ENCODE measurements at places on chromosomes 1 and 21. TPM values are rescaled to one million over a fixed set of nuclear protein-coding genes. Genes with fewer than 3 reads are reported as not detected.

COP1 gene
- total RNA-seq, result 85.2 TPM

TMEM81 gene
- 7.2 TPM for total RNA-seq

- no peaks in the 10 kb centered on the region for H3K27me3 ChIP-seq
- H3K4me1 ChIP-seq, result peaks cover 22% of the 10 kb centered on the region
Measured at GRCh38 chr1:210254298-210254697, 21.7 kb downstream of the SERTAD4 start.

DNA sequence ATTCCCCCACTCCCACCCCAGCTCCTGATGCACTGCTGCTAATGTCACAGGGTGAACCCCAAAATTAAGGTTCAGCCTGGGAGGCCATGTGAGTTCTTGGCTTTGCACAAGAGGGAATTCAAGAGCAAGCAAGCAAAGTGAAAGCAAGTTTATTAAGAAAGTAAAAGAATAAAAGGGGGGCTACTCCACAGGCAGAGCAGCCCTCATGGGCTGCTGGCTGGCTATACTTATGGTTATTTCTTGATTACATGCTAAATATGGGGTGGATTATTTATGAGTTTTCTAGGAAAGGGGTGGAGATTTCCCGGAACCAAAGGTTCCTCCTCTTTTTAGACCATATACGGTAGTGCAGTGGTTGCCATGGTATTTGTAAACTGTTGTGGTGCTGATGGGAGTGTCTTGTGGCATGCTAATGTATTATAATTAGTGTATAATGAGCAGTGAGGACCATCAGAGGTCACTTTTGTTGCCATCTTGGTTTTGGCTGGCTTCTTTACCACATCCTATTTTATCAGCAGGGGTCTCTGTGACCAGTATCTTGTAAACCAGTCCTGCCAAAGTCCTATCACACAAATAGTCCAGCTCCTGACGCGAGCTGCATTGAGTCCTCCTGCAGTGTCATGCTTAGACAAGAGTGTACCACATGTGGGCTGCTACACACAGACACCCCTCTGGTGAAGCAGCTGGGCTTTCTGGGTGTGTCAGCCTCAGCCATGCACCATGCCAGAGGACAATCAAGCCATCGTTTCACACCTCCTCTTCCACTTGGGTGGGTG lies 46.4 kb upstream of the CSF1 start:
- no peaks in the 10 kb centered on the region for H3K36me3 ChIP-seq
- H3K4me1 ChIP-seq, result peaks cover 4% of the 10 kb centered on the region
- no peak overlapping the region for H3K4me3 ChIP-seq

GRCh38 chr1:216814576-216815259 lies 91.5 kb upstream of the ESRRG start:
- no peaks in the 10 kb centered on the region for H3K4me1 ChIP-seq
- H3K27ac ChIP-seq, result no peak overlapping the region
- no peak overlapping the region for H3K4me3 ChIP-seq
- no peak for DNase-seq
- H3K36me3 ChIP-seq, result no peaks in the 10 kb centered on the region

DNA sequence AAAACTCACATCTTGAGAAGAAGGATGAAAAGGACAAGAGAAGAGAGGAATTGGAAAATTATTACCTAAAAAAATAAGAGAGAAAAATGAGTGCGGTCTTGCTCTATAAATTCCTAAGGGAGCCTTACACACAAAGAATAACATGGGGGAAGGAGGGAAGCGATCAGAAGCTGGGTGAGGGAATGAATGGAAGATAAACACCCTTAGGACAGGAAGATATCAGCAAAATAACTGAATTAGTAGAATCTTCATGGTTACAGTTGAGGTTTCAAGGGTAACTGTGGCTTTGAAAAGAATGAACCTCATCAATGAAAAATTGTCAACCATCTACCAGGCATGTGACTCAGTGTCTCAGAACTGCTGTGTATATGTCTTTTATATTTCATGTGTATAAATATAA lies 192.5 kb upstream of the FOXD3 start:
- no peak for DNase-seq
- peaks cover 7% of the 10 kb centered on the region for H3K4me1 ChIP-seq
- H3K36me3 ChIP-seq, result no peaks in the 10 kb centered on the region
- H3K4me3 ChIP-seq, result no peak overlapping the region

GRCh38 chr1:15885701-15886610 lies 38.4 kb downstream of the SPEN start:
- peak overlapping the region; percentile 74 for H3K27ac ChIP-seq
- peak; percentile 95 for DNase-seq
- peak overlapping the region; percentile 27 for H3K4me3 ChIP-seq

GPX7 gene
- 4.5 TPM for total RNA-seq

DNA sequence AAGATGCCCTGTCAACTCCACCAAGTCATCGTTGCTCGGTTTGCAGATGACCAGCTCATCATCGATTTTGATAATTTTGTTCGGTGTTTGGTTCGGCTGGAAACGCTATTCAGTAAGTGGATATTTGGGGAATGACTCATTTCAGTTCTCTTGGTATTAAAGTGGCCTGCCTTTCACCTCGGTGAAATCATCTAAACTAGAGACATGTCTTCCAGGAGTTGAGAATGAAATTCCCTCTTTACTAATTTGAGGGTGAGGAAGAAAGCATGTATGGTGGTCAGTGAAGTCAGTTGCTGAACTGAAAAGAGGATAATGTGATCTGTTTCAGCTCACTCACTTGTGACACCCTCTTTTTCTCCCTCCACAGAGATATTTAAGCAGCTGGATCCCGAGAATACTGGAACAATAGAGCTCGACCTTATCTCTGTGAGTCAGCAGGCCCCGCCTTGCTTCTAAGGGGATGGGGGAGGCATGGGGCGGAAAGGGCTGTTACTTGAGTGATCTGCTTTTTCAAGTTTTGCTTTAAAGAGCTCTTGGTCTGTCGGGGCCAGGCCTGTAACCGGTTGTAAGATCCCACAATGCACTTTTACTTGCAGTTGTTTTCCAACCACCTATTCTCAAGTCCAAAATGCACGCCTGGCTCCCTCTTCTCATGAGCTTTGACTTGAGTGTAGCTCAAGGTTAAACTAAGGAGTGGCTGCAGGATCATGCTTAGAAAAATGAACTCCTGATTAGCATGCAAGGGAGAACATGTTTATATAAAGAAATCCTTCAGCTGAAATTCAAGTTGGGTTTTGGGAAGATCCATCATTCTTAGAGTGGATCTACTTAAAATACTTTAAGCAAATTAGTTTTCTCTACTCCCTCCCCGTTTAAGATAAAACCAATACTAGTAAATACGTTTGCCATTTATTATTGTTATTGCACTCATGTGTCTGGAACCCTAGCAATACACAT lies 59.8 kb downstream of the CAPN2 start:
- peaks cover 36% of the 10 kb centered on the region for H3K4me1 ChIP-seq
- peak overlapping the region; percentile 76 for H3K27ac ChIP-seq
- H3K36me3 ChIP-seq, result peaks cover 9% of the 10 kb centered on the region
- no peaks in the 10 kb centered on the region for H3K27me3 ChIP-seq
- no peak overlapping the region for H3K4me3 ChIP-seq
- DNase-seq, result peak; percentile 80

DNA sequence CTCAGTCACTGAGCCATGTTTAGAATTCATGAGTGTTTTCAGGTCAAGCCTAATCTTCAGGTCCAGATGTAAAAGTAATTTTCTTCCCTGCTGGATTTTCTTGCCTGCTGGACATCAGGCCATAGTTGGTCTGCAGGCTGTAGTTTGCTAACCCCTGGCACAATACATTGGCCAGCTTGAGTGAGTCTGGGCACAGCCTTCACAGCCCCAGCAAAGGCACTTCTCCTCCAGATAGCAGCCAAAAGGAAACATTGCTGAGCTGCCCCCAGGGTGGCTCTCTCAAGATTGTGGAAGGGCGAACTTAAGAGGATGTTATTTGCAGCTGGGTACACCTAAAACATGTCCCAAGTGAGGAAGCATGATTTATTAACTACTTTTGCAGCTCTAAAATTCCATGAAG lies 126.8 kb downstream of the PIK3R3 start:
- no peaks in the 10 kb centered on the region for H3K27me3 ChIP-seq
- peaks cover 10% of the 10 kb centered on the region for H3K4me1 ChIP-seq
- no peak overlapping the region for H3K27ac ChIP-seq
- no peak for DNase-seq

DNA sequence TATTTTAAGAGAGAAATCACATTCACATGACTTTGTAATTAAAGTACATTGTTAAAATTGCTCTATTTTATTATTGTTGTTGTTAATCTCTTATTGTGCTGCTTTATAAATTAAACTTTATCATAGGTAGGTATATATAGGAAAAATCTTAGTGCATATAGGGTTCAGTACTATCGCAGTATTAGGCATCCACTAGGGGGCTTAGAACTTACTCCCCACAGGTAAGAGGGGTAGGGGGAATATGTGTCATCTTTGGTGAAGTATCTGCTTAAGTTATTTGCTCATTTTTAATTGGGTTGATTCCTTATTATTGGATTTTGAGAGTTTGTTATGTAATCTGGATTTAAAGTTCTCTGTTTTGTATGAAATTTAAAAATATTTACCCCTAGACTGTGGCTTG lies 385.2 kb downstream of the DUSP10 start:
- no peaks in the 10 kb centered on the region for H3K4me1 ChIP-seq
- DNase-seq, result no peak
- H3K27me3 ChIP-seq, result no peaks in the 10 kb centered on the region
- H3K36me3 ChIP-seq, result no peaks in the 10 kb centered on the region

GRCh38 chr1:27489501-27489972 lies 430 bp downstream of the WASF2 start:
- H3K36me3 ChIP-seq, result no peaks in the 10 kb centered on the region
- DNase-seq, result no peak
- no peaks in the 10 kb centered on the region for H3K27me3 ChIP-seq
- H3K27ac ChIP-seq, result peak overlapping the region; percentile 99
- H3K4me1 ChIP-seq, result peaks cover 35% of the 10 kb centered on the region

TENT5C gene
- 20.5 TPM for total RNA-seq

GRCh38 chr21:24895885-24896734 lies 711.2 kb downstream of the MRPL39 start:
- H3K36me3 ChIP-seq, result no peaks in the 10 kb centered on the region
- H3K4me1 ChIP-seq, result no peaks in the 10 kb centered on the region
- H3K4me3 ChIP-seq, result no peak overlapping the region
- DNase-seq, result no peak
- no peak overlapping the region for H3K27ac ChIP-seq
- no peaks in the 10 kb centered on the region for H3K27me3 ChIP-seq

TSPAN2 gene
- 5.2 TPM for total RNA-seq

KLHDC9 gene
- total RNA-seq, result 8.3 TPM

DNA sequence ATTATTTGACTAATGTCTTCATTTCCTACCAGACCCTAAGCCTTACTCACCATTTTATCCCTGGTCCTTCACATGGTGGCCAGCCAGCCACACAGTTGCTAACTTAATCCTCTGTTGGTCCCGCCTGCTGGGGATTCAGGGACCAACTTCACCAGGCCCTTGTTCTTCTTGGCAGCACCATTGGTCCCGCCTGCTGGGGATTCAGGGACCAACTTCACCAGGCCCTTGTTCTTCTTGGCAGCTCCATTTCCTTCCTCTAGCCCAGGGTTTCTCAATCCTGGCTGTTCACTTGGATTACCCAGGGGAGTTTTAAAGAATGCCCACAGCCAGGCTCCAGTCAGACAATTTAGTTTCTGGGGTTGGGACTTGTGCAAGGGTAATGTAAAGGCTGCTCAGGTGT lies 233.1 kb upstream of the CSF3R start:
- DNase-seq, result no peak
- no peaks in the 10 kb centered on the region for H3K36me3 ChIP-seq
- no peaks in the 10 kb centered on the region for H3K4me1 ChIP-seq
- no peak overlapping the region for H3K4me3 ChIP-seq
- no peaks in the 10 kb centered on the region for H3K27me3 ChIP-seq

RNU1-3 gene
- under 0.01 TPM for total RNA-seq

DNA sequence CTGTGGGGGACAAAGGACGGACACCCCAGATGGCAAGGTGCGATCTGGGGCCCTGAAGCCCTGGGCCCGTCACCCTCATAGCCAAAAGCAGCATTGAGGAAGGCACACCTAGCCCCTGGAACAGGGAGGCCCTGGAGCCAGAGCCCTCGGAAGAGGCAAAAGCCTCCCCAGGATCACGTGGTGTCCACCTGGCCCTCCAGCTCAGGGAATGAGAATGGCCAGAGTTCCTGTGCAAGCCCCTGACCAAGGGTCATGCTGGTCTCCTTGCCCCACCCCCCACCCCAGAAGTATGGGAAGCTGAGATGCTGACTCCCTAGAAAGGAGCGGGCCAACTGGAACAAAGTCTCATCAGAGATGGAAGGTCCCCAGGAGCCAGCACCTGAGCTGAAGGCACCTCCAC lies 1.0 kb upstream of the PDZK1IP1 start:
- no peak for DNase-seq
- peaks cover 39% of the 10 kb centered on the region for H3K4me1 ChIP-seq
- peak overlapping the region; percentile 82 for H3K27ac ChIP-seq
- H3K4me3 ChIP-seq, result no peak overlapping the region
- H3K36me3 ChIP-seq, result no peaks in the 10 kb centered on the region

DNA sequence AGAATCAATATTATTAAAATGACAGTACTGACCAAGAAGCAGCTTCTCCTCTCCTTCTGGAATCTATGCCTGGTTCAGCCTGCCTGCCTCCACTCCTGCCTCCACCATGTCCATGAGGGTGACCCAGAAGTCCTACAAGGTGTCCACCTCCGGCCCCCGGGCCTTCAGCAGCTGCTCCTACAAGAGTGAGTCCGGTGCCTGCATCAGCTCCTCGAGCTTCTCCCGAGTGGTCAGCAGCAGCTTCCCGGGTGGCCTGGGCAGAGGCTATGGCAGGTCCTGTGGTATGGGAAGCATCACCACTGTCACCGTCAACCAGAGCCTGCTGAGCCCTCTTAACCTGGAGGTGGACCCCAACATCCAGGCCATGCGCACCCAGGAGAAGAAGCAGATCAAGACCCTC lies 822.4 kb upstream of the NEGR1 start:
- no peak for DNase-seq
- no peaks in the 10 kb centered on the region for H3K4me1 ChIP-seq
- no peaks in the 10 kb centered on the region for H3K27me3 ChIP-seq
- H3K4me3 ChIP-seq, result no peak overlapping the region

SYT14 gene
- not detected for total RNA-seq

DNA sequence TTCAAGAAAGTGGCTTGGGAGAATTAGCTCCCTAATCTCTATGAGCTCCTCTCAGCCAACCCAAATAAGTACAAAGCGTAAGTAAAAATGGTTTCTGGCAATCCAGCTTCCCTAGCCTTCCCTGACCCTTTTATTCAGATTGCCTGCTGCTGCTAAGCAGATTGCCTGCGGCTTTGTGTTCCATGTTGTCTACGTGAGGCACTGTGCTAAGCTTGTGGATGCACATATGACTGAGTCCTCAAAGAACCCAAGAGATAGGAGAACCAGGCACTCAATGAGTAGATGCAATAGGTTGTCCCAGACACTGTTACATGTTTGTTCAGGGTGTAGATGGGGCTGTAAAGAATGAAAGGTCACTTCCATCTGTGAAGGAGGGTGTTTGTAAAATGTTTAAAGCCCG lies 6.3 kb upstream of the OSBPL9 start:
- H3K36me3 ChIP-seq, result no peaks in the 10 kb centered on the region
- peaks cover 16% of the 10 kb centered on the region for H3K4me1 ChIP-seq
- H3K27me3 ChIP-seq, result no peaks in the 10 kb centered on the region
- no peak for DNase-seq
- H3K27ac ChIP-seq, result no peak overlapping the region

All from upper lobe of left lung (tissue), 6 donors.